ENCODE measurements at places on chromosomes 2 and 18.

GRCh38 chr2:181354626-181355025, 102.6 kb upstream of the ITGA4 start:
- no peak for DNase-seq

DNA sequence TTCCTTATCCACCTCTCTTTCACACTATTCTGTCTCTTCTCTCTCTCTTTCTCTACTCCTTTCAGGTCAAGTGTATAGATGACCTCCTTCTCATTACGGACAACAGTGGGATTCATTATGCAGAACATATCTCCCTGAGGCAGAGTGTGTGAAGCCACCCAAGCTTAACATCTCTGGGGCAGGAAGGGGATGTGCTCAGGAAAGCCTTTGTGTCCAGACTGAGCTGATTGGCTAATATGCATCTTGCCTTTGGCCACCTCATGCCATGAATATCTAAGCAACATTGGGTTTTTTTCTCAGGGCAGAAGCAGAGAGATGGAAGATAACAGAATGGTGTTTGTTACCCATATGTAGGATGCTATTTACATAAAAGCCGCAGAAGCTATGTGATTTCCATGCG, 211.4 kb upstream of the LRRTM1 start:
- DNase-seq: peak; percentile 6

DNA sequence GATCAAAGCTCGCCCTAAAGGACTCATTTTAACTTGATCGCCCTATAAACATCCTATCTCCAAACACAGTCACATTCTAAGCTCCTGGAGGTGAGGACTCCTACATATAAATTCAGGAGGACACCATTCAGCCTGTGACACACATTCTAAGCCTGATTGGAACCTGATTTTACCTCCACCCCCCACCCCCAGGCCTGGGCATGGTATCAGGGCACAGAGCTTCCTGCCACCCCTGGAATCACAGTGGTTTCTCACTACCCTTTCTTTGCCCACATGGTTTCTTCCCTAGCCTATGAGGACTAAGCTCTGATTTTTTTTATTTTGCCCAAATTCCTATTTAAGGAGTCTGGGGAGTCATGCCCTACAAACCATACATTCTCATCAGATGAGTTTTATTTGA, 428.1 kb upstream of the ID2 start:
- no peak for DNase-seq

- no peak for DNase-seq
Measured at GRCh38 chr2:59180111-59180510, 939.0 kb upstream of the FANCL start.

DNA sequence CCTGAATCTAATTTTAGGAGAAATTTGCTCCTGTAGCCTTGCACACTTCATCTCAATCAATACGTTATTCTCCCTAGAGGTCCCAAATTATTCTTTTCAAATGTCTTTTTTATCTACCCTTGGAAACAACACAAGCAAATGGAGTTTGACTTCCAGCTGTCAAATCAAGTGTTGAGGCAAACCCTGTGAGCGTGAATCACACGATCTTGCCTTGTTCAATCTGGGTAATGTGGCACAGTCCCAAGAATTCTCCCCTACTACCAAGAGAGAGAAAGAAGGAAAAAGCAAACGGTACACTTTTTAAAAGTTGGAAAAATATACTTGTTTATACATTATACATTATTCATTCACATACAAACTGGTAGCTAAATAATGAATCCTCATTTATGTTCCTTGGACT, 2035.3 kb upstream of the CELF4 start:
- peak; percentile 42 for DNase-seq

DNA sequence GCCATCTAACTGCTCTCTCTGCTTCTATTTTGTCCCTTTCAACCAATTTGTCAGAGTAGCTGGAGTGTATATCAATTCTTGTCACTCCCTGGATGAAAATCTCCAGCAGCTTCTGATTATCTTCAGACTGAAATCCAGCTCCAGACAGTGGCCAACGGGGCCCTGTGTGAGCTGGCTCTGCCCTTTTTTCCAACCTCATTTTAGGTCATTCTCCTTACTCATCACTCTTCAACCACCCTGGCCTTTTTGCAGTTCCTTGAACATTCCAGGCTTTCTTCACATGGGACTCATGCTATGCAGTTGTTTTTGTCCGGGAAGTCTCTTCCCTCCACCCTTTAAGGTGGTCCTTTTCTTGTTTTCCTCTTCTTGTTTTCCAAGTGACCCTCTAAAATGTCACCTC, 15.4 kb upstream of the FAP start:
- no peak for DNase-seq

DNA sequence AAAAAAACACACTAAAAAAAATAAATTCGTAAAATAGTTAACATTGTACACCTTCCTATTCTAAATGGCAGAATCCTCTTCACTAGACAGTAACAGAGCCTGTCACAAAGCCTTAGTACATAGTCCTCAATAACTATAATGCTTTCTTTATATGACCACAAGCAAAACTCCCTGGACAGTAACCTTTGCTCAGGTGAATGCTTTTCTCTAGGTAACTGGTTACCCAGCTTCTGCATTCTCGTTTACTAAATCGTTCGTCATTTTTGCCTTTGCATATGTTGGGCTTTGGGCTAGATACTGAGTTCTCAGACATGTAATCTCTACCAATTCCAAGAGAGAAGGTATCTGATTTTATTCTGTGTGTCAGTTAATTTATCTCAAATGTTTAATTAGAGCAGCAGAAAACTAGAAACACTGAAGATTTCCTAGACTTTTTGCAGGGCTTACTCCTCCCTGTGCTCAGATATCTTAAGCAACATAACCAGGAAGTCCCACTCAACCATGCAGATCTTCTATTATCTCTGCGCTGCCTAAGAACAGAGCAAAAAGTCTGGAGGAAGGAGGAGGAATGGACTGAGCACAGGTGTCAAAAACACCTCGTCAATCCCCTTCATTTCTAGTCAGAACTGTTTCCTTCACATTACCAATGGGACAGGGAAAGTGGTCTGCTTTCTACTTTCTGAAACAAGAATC, 247.7 kb downstream of the SOCS6 start:
- DNase-seq: no peak

Data from brain (organoid and tissue), 16 donors.